NCI-H1092 treated with DMSO at 0.1 percent for 48 hours (cell line): ENCODE measurements at places on chromosomes 16 and 17.

DNA sequence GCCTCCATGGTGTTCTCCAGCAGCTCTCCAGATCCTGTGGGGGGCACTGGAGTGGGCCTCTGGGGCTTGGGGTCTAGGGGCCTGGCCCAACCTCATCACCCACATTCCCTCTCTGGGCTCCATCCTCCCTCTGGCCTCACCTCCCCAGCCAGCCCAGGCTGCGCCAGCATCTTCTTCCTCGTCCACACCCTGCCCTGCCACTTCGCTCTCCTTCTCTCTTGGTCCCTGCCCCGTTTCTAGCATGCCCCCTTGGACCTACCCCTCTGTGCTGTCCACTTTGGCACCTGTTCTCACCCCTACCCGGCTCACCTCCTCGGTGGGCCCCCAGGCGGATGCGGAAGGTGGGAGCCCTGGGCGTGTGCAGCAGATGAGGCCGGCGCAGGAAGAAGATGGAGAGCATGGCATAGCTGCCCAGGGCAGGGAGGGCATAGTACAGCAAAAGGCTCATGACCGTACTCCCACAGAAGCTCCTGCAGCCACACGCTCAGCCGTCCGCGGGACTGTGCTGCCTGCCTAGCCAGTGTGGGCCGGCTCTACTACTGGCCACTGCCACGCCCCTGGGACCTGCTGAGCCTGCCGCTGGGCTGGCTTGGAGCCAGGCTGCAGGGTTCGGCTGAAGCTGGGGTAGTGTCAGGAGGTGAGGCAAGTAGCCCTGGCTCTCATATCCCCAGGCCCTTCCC is at the start of gene GDPD3:
Gene GDPD3 (minus strand): TSS at position 507 of the 680 bp plus-strand sequence. CDS start 59 bp downstream, at position 448.
- DNase-seq: no peak

DNA sequence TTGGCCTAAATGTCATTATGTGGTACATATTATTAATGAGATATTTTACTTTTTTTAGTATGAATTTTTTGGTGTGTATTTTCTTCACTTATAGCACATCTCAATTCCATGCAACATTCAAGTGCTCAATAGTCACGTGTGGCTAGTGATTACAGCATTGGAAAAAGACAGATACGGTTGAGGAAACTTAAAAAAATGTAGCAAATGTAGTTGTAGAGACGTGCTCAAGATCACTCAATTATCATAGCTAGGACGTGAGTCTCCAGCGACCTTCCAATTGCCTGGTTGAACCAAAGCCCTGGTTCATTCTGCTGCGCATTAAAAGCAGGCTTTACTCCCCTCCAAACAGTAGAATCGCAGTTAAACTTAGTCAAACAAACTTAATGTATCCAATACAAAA is 1.2 kb upstream of the LIG3 start:
- no peak for DNase-seq

DNA sequence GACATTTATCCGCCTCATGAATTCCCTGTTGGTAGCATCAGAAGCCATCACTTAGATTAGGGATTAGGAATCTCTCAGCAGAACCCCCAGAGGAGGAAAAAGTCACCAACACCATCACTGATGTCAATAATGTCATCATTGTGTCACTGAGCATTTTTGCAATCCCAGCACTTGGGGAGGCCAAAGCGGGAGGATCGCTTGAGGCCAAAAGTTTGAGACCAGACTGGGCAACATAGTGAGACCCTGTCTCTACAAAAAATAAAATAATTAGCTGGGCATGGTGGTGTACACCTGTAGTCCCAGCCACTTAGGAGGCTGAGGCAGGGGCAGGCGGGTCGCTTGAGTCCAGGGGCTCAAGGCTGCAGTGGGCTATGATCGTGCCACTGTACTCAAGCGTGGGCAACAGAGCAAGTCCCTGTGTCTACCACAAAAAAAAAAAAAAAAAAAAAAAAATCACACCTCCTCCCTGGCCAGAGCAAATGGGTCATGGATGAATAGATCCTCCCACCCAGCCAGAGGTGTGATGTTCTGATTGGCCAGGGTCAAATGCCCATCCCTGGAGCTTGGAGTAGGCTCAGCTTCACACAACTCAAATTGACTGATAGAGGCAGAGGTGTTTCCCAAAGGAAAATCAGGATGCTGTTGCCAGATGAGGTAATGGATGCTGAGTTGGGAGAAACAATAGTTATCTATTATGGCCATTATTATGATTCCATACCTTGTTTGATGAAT is 31.6 kb downstream of the VWA3A start:
- DNase-seq: no peak

- no peak for DNase-seq
Measured at GRCh38 chr16:57886427-57886826, 84.1 kb upstream of the KIFC3 start.

GRCh38 chr17:1898332-1898731 is 68.5 kb downstream of the RPA1 start:
- no peak for DNase-seq

DNA sequence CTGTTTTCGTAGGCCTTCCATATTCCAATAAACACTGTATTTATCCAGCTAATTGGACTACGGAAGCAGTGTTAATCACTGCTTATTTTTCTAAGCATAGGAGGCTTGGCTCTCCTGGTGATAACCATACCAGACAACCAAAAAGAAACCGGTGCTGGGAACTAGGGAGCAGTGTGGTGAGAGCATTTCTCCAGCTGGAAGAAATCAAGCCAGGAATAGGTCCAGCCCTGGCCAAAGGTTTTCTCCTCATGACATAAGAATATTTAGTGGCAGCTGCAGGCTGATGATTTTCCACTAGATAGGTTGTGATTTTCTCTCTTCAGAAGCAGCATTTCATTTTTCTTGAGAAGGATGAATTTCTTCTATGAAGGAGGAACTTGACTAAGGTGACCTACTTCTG is 141.5 kb downstream of the TRIM37 start:
- no peak for DNase-seq

- peak; percentile 85 for DNase-seq
Measured at GRCh38 chr17:39952680-39953470, 9.9 kb upstream of the GSDMA start.

GRCh38 chr17:393806-394717 is 41.5 kb upstream of the RPH3AL start:
- DNase-seq: no peak

GRCh38 chr17:28700830-28701492 is 10.7 kb downstream of the PROCA1 start:
- peak; percentile 44 for DNase-seq

DNA sequence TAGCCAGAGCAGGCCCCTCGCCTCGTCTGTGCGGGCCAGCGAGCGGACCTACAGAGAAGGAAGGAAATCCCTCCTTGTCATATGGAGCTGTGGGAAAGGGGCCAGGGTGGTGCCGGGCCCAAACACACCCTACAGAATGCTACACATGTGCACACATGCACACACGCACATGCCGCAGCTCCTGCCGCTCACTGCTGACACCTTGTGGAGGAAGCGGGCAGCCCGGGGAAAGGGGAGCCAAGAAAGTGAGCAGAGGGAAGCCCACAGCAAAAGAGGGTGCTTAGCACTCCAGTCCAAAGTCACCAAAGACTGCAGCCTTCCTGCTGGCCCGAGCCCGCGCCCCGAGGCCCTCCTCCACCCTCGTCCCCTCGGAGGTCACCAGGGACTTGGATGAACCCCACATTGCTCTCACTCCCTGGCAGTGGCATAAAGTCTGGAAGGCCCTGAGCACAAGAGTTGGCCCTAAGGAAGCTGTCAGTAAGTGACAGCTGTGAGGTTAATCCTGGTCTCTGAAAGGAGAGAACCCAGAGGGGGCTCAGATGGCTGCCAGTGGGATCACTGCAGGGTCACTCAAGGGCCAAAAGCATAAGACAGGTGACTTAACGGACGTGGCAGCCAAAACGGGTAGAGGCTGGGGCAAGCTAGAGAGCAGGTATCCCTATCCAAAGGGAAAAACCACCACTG is 68.2 kb downstream of the MYO18A start:
- peak; percentile 57 for DNase-seq

DNA sequence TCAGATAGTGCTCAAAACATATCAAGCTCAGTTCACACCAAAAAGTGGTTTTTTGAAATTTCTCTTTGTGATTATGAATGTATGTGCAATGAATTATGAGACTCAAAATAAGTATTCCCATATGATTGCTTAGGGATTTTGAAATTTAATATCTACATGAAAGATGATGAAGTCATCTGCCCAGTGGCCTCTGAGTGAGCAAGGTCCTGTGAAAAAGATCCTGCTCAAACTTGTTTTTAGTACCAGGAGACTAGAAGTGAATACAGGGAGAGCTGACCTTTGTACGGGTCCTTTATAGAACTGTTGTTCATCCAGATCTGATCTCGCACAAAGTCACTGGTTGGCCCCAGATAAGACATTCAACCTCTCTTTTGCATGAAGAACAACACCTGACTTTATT is 151.9 kb upstream of the MAF start:
- DNase-seq: no peak

- no peak for DNase-seq
Measured at GRCh38 chr17:74079537-74080300, 123.8 kb upstream of the RPL38 start.
